Body of pancreas (tissue), 4 donors: ENCODE measurements at places on chromosomes 5 and 9. TPM values are rescaled to one million over a fixed set of nuclear protein-coding genes. Genes with fewer than 3 reads are reported as not detected.

- no peak overlapping the region for H3K27ac ChIP-seq
- no peak overlapping the region for H3K4me3 ChIP-seq
Measured at GRCh38 chr5:65539827-65540226, 23.1 kb downstream of the CENPK start.

DNA sequence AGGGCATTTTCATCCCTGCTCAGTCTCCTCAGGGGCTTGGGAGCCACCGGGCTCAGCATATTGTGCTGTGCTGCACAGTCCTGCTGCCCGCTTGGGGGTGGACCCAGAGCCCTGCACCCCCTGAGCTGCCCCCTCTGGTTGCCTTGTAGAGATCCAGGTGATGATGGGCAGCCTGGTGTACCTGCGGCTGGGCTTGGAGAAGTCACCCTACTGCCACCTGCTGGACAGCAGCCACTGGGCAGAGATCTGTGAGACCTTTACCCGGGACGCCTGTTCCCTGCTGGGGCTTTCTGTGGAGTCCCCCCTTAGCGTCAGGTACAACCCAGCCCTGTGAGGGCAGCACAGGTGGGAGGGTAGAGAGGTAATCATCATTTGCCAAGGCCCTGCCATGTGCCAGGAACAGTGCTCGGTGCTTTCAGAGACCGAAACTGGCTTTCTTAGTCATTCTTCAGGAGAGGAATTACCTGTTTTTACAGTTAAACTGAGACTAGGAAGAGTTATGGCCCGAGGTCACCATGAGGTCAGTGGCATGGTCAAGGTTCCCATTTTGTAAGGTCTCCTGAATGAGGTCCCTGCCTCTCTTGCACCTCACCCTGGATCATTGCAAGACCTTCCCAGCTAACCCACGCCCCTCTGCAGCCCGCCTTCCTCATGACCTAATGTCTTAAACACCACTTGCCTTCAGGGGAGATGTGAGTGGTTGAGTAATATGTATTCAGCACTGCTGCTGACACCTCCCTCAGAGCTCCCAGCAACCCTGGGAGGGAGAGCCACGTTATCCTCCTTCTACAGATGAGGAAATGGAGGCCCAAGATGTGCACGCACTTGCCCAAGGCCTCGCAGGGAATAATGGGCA is 7.5 kb downstream of the NHP2 start:
- H3K4me3 ChIP-seq = no peak overlapping the region
- no peak overlapping the region for H3K27ac ChIP-seq
- H3K36me3 ChIP-seq = peaks cover 8% of the 10 kb centered on the region
- H3K27me3 ChIP-seq = no peaks in the 10 kb centered on the region

DNA sequence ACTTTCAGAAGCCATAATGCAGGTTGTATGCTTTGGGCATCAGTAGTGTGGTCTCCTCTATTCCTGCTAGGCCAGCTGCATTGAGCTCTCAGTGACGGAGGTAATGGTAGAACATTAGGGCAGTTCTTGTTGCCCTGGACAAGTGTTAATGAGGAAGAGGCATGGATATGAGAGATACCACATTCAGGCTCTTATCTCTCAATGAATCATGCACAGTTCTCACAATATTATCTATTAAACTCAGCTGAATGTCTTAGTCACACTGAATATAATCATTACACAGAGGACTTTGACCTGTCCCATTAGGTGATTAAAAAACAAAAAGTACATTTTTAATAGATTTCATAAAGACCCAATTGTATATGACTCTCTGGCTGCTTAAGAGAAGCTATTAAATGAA is 76.6 kb upstream of the SSBP2 start:
- no peak overlapping the region for H3K4me3 ChIP-seq
- H3K27ac ChIP-seq = no peak overlapping the region
- no peaks in the 10 kb centered on the region for H3K36me3 ChIP-seq
- H3K27me3 ChIP-seq = no peaks in the 10 kb centered on the region
- no peak for DNase-seq

DNA sequence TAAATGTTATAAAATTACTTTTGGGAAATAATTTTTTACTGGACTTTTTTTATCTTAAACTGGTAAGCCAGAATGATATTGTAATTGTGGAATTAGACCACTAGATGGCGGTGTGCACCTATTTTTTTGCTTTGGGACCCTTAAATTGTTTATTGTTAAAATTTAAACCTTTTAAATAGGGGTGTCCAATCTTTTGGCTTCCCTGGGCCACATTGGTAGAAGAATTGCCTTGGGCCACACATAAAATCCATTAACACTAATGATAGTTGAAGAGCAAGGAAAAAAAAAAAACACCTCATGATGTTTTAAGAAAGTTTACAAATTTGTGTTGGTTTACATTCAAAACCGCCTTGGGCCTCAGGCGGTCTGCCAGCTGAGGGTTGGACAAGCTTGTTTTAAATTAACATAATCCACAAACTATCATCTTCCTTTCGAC is 28.4 kb upstream of the GADD45G start:
- H3K27me3 ChIP-seq = no peaks in the 10 kb centered on the region
- no peak for DNase-seq
- no peaks in the 10 kb centered on the region for H3K4me1 ChIP-seq

DNA sequence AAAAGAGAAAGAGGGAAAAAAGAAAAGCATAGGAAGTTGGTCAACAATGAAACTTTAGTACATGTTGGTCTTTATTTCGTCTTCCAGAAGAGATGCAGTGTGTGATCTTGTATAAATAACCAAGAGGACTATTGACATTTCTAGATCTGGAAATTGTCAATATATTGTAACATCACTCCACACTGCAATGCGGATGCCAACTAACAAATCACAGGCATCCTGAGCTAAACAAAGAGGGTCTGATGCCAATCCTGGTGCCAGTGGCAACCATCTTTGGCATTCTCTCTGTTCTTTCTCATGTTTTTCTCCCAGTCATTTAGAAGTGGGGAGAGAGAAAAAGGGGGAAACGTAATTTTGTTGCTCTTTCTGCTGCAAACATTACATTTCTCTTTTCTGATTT is 9.7 kb downstream of the NFIB start:
- no peak for DNase-seq
- peaks cover 91% of the 10 kb centered on the region for H3K4me1 ChIP-seq
- H3K4me3 ChIP-seq = no peak overlapping the region

- no peaks in the 10 kb centered on the region for H3K27me3 ChIP-seq
- no peak for DNase-seq
- H3K4me1 ChIP-seq = peaks cover 28% of the 10 kb centered on the region
- peaks cover 8% of the 10 kb centered on the region for H3K36me3 ChIP-seq
Measured at GRCh38 chr9:129081388-129081904, 535 bp downstream of the DOLPP1 start.

DNA sequence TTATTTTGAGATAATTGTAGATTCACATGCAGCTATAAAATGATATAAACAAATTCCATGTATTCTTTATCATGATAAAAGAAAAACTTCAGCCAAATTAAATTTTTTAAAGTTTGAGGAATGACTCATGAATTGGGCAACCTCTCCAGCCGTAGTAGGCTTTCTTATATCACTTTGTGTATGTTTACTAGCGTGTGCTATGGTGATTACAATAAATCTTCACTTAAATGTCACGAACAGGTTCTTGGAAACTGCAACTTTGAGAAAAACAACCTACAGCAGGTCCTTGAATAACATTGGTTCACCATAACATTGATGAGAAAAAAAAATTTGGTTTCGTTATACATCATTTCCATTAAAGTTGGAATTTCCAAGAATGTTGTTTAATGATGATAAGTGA is 730.9 kb upstream of the TYRP1 start:
- no peak overlapping the region for H3K27ac ChIP-seq
- no peaks in the 10 kb centered on the region for H3K27me3 ChIP-seq
- no peak overlapping the region for H3K4me3 ChIP-seq

DNA sequence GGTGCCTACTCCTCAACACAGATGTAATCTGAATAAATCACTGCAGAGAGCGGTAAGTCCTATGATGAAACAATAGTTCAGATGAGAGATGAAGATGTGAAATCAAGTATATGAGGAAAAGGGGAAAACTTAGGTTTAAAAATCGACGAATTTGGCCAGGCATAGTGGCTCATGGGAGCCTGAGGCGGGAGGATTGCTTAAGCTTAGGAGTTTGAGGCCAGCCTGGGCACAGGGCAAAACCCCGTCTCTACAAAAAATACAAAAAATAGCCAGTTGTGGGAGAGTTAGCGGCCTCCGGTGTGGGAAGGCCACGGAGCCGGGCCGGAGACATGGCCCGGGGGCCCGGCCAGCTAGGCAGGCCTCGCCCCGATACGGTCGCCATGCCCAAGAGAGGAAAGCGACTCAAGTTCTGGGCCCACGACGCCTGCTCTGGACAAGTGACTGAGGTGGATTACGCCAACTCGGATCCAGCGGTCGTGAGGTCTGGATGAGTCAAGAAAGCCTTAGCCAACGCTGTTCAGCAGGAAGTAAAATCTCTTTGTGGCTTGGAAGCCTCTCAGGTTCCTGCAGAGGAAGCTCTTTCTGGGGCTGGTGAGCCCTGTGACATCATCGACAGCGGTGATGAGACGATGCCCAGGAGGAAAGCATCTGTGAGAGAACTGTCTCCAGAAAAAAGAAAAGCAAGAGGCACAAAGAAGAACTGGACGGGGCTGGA is 62.8 kb upstream of the SUB1 start:
- no peaks in the 10 kb centered on the region for H3K27me3 ChIP-seq
- H3K4me3 ChIP-seq = no peak overlapping the region
- DNase-seq = no peak
- no peaks in the 10 kb centered on the region for H3K4me1 ChIP-seq
- no peaks in the 10 kb centered on the region for H3K36me3 ChIP-seq

DNA sequence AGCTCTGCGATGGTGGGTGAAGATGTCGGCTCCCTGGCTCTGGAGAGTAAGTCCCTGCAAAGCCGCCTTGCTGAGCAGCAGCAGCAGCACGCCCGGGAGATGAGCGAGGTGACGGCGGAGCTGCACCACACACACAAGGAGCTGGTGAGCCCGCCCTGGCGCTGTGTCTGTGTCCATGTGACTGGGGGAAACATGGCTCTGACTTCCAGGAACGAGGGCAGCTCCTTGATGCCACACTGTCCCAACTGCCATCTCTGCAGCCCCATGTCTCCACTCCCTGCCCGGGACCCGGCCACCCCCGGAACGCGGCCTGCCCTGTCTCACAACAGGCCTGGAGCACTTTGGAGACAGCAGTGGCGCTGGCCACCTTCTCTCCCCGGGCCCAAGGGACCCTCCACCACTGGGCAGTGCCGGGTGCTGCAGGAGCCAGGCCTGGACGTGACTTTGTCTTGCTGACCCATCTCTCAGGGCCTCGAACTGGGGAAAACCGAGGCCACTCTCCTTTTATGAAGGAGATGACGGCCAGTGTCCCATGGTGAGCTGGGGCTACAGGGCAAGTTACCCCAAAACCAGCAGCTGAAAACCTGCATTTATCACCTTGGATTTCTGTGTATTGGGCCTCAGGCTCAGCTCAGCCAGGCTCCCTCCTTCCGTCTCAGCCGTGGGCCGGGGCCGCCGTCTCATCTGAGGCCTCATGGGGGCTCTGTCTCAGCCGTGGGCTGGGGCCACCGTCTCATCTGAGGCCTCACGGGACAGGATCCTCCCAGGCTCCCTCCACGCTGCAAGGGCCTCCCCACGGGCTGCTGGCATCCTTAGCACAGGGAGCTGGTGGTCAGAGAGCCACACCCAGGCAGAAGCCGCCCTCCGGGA is 28.6 kb downstream of the CEP72 start:
- no peaks in the 10 kb centered on the region for H3K27me3 ChIP-seq
- H3K4me3 ChIP-seq = no peak overlapping the region
- peaks cover 6% of the 10 kb centered on the region for H3K36me3 ChIP-seq
- H3K27ac ChIP-seq = no peak overlapping the region

GRCh38 chr5:1068895-1069719 is 42.8 kb downstream of the SLC12A7 start:
- peaks cover 5% of the 10 kb centered on the region for H3K36me3 ChIP-seq
- H3K27me3 ChIP-seq = no peaks in the 10 kb centered on the region
- H3K4me3 ChIP-seq = no peak overlapping the region
- no peak for DNase-seq

DNA sequence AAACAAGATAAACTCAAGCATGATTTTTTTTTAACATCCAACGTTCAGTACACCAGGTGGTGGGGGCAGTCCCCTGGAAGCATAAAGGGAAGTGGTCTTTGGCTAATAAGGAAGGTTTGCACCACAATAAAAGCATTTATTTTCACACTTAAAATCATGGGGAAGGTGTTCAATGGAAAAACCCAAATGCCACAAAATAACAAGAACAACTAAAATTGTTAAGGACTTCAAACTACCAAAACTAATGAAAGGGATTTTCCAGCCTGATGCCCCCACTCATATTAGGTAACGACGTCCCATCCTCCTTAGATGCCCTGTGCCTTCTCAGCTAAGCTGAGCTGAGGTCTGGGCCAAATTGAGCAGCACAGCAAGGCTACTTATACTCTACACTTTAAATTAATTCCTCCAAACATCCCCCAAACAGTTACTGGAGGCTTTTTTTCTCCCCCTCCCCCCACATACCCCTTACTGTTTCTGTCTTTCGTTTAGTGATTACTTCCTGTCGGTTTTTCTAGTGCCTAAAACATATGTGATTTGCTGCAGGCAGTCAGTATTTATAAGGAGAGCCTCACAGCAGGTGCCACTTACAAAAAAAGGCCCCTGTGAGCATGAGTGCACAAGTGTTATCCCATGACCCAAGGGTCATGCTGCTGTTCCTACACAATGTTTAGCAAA is 259.7 kb upstream of the ZNF608 start:
- H3K4me3 ChIP-seq = no peak overlapping the region
- DNase-seq = no peak
- H3K27ac ChIP-seq = no peak overlapping the region
- H3K36me3 ChIP-seq = no peaks in the 10 kb centered on the region
- no peaks in the 10 kb centered on the region for H3K27me3 ChIP-seq
- H3K4me1 ChIP-seq = peaks cover 4% of the 10 kb centered on the region

DNA sequence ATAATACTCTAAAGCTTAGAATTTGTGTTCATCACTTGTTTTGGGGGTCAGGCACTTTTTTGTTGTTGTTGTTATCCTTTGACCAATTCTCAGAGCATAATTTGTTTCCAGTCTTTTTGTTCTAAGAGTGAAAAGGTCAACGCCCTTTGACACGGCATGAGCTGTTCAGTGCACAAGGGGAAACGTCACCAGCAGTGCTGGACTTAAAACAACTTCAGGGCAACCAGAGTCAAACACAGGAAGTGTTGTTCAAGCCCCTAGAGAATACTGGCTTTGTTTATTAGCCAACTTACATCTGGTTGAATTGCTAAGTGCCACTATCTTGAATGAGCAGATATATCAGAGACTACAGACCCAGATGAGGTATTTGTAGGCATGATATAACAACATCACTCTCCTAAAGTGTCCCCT is 368.9 kb downstream of the TMEM161B start:
- DNase-seq = no peak
- no peak overlapping the region for H3K4me3 ChIP-seq
- no peaks in the 10 kb centered on the region for H3K36me3 ChIP-seq
- H3K27ac ChIP-seq = no peak overlapping the region
- no peaks in the 10 kb centered on the region for H3K27me3 ChIP-seq
- H3K4me1 ChIP-seq = no peaks in the 10 kb centered on the region

GRCh38 chr5:86596476-86596875 is 21.3 kb upstream of the COX7C start:
- H3K36me3 ChIP-seq = no peaks in the 10 kb centered on the region
- no peak overlapping the region for H3K27ac ChIP-seq
- no peaks in the 10 kb centered on the region for H3K4me1 ChIP-seq
- H3K27me3 ChIP-seq = no peaks in the 10 kb centered on the region
- DNase-seq = no peak
- no peak overlapping the region for H3K4me3 ChIP-seq

TEX48 gene
- not detected for total RNA-seq

SH3GL2 gene
- total RNA-seq = 0.78 TPM

ADAMTSL2 gene
- total RNA-seq = 4.2 TPM

FAM153A gene
- total RNA-seq = 1.6 TPM
